ENCODE measurements at places on chromosomes 1 and 21.
A peak's percentile ranks its signal among the peaks of the same experiment; 100 is the strongest.

- DNase-seq: no peak
Measured at GRCh38 chr1:42168763-42169162, 4.2 kb upstream of the GUCA2A start.

GRCh38 chr21:19218163-19218562, 814.6 kb upstream of the TMPRSS15 start:
- DNase-seq: no peak

DNA sequence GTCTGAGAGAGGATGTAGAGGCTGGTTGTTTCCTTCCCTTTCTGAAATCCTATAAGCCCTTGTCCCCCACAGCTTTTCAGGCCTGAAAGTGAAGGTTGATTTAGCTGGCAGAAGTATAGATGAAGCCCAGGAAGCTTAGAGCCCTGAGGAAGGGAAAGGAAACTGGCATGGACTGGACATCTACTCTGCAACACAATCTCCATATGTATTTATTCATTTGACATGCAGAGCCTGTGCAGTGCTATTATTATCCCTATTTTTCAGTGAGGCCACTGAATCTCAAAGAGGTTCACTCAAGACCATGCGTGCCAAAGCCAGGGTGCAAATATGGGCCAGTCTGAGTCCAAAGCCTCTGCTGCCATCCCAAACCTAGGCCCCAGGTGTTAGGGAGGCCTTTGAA, 78.5 kb upstream of the KCND3 start:
- DNase-seq: no peak

DNA sequence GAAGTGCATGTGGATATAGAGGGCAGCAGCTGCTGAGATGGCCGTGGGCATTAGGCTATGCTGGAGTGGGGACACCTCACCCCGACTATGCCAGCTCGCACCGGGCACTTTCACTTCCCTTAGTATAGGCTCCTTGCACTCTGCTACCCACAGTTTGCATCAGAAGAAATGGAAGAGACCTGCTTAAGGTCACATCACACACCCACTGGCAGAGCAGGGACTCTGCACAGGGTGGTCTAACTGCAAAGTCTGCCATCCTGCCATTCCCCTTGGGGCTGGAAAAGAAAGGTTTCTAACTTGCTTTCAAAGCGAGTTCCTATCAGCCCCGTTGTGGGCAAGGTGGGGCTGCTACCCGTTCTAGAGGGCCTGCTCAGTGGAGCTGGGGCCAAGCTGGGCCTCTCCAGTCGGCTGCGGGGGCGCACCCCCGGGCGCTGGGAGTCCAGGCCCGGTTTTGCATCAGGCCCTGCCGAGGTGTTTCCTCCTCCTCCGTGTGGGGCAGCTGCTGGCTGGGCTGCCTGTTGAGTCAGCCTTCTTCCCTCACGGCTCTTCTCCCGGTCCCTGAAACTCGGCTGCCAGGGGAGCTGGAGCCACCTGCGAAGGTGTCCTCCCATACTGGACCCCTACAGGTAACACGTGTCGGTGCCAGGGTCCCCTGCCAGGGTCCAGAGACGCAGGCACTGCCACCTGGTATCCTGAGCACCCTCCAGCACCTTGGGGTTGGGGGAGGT, at the start of gene SYTL1:
TSS of gene SYTL1 (plus strand) at position 498 of the 728 bp plus-strand sequence. CDS start 3,313 bp downstream, outside the sequence.
- DNase-seq: peak; percentile 70

DNA sequence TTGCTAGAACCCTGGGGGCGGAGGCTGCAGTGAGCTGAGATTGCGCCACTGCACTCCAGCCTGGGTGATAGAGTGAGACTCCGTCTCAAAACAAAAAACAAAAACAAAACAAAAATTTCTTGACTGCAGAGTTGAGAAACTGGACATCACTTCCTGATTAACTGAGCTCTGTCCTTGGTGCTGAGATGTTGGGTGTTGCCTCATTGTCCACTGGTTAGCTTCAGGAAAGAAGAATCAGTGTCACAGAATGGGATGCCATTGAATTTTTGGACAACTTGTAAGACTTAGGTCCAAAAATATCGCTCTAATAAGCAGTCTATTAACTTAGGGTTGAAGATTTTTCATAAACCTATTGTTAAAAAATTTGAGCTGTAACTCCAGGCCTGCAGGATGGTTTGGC, 23.8 kb upstream of the KCNA10 start:
- DNase-seq: no peak

DNA sequence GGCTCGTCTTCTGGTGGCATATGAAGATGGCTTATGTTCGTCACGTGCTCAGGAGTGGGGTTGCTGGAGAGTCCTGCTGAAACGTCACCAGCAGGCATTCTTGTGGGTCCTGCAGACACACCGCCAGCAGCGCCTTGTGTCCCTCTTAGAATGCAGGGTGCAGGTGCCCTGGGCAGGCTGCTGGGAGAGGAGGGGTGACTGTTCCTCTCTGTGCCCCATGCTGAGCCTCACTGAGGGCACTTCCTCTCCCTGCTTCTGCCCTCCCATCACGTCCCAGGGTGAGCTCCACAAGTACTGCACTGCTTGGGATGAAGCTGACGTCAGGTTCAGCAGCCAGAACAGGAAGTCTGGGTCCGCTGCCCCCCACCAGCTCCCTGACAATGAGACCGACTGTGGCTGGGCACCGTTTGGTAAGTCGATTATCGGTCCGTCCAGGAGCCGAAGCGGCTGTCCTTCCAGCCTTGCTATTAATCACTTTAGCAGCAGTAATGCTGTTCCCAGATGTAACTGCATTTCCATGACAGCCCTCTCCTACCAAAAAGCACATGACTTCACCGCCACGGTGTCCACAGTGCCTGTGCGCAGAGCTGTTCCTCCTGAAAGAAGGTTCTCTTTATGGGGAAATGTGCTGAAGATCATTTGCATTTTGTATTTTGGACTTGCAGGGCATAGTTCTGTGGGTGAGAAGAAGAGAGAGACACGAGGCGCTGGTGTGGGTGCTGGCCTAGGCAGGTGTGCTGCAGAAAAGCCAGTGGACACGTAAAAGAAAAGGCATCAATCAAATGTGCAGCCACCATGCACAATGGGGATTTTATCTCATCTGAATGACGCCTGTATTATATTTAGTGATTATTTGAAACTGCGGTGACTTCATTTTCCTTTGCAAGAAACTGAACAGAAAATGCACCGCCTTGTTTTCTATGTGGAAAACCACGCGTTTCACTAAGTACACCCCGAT, 21.0 kb downstream of the SLC37A1 start:
- DNase-seq: no peak

- DNase-seq: peak; percentile 70
Measured at GRCh38 chr1:100400404-100400803, 48.1 kb downstream of the CDC14A start.

- no peak for DNase-seq
Measured at GRCh38 chr1:28233264-28233606, 406 bp upstream of the DNAJC8 start.

GRCh38 chr1:61436016-61436415, 288.9 kb downstream of the TM2D1 start:
- no peak for DNase-seq

DNA sequence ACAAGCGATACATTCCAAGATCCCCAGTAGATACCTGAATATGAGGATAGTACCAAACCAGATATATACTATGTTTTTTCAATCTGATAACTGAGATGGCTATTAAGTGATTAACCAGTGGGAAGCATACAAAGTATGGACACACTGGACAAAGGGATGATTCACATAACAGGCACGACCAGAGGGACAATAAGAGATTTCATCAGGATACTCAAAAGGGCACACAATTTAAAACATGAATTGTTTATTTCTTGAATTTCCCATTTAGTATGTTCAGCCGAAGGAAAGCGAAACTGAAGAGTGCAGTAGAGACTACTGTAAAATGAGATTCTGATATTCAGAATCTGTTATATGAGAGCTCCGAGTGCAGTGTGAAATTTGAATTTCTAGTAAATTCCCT, 10.6 kb downstream of the ZZZ3 start:
- DNase-seq: no peak

DNA sequence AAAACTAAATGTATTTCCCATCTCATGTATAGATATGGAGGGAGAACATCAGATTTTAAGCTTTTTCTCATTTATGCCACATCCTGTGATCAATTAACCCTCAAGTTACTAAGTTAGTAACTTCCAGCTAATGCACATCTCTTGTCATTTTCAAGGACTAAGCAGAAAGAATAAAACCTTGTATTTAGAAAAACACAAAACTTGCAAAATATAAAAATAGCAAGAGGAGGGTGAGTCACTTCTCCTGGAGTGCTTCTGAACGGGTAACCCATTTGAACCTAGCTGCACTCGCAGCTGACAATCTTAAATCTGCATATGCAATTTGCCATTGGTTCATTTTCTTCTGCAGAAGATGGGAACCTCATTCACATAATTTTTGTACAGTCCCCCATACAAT, 500.5 kb downstream of the SETD4 start:
- DNase-seq: no peak

All from activated gamma-delta T cell treated with Interleukin-2 at 50 U/mL for 16 hours (primary cell).